ENCODE measurements at places on chromosomes 2 and 18.

- DNase-seq: no peak
These were observed 85.5 kb downstream of the ORC4 start for GRCh38 chr2:147934881-147935620.

GRCh38 chr2:20451761-20452499 lies 5.1 kb downstream of the RHOB start:
- no peak for DNase-seq

- peak; percentile 47 for DNase-seq
These were observed at the start of gene ANXA4 for GRCh38 chr2:69741575-69742321. ANXA4 (plus strand) TSS chr2:69742134; CDS start chr2:69781566, 39,432 bp downstream.

GRCh38 chr2:160279813-160280465 lies 79.9 kb upstream of the ITGB6 start:
- no peak for DNase-seq

- no peak for DNase-seq
These were observed 10.9 kb downstream of the ALS2 start for GRCh38 chr2:201769666-201770373.

GRCh38 chr2:119384971-119385370 lies 18.2 kb downstream of the DBI start:
- no peak for DNase-seq

Measured in activated gamma-delta T cell treated with Interleukin-2 at 50 U/mL for 16 hours (primary cell).